RWPE1 (cell line): ENCODE measurements at places on chromosomes 7 and 10.

- DNase-seq, result no peak
Measured at GRCh38 chr10:61195211-61195610, 251.2 kb upstream of the RHOBTB1 start.

- no peak for DNase-seq
Measured at GRCh38 chr7:48786951-48787350, 137.4 kb upstream of the CDC14C start.

DNA sequence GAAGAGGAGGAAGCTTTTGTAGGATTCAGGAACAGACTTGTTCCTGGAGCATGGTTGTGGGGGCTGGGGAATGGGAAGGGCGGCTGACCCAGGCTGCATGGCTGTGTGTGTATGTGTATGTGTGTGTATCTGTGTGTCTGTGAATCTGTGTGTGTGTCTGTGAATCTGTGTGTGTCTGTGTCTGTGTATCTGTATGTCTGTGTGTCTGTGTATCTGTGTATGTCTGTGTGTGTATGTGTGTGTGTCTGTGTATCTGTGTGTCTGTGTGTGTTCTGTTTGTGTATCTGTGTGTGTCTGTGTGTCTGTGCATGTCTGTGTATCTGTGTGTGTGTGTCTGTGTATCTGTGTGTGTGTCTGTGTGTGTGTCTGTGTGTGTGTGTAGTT, 6.6 kb upstream of the STX1A start:
- DNase-seq, result no peak

DNA sequence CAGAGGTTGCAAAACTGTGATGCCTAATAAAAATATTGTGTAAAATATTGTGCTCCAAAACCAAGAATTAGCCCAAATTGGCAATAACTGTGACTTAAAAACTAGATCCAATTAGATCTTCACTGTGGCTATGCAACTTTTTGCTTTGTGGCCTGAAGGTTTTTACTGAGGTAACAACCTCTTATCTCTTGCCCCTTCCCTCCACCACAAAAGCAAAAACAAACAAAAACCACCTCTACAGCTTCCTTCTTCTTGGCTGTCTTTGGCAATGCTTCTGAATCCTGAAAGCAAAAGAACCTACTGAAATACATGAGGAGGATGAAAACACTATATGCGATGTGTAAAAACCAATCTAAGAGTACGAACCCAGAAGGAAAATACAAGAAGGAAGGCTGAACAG, 226.7 kb upstream of the MBL2 start:
- no peak for DNase-seq

DNA sequence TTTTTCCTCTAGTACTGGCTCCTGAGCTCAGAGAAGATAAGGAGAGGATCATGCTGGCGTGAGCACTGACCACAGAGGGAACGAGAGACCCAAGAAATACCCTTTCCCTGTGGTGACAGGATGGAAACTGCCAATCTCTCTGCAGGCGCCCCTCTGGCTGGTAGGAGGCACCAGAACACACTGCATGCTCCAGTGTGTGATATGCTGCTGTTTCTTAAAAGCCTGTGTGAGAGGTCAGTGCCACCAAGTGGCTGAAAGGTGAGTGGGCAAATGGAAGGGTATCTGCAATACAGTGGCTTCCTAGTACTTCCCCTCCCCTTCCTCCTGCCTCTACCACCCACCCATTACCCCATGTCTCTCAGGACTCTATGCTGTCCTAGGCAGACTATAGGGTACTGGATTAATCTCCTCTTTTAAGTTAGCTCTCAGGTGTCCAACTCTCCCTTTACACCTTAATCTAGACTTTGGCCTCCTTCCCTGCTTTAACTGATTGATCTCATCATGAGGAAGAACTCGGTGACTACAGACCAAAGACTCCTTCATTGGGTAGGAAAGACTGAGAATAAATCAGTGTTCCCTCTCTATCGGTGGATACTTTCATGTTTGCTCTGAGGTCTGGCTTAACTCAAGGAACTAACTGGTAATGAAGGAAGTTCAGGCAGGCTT, 283.6 kb downstream of the ADRA2A start:
- DNase-seq, result no peak

- no peak for DNase-seq
Measured at GRCh38 chr10:75497997-75498883, 66.8 kb downstream of the LRMDA start.

DNA sequence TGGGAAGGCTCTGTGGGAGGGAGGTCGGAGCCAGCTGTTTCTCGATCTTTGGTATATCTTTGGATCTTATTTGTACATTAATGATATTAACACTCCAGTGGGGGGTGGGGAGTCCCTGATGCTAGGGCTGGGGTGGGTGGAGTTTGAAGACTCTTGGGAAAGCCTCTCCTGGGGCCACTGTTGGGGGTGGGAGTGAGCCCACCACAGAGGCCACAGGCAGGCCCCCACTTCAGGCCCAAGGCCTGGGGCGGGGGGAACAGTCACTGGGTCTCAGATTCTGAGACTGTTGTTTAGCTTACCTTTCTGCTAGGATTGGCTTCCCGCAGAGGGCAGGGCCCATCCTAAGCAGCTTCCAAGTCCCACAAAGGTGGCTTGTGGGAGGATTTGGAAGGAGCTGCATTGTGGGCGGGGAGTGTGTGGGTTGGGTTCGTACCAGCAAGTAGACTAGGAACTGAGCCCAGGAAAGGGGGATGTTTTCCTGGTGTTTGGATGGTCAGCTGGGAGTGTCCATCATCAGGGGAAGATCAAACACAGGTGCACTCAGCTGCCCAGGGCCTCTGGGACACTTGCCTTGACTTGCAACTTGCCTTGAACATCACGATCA, 11.9 kb downstream of the YKT6 start:
- no peak for DNase-seq

- DNase-seq, result no peak
Measured at GRCh38 chr7:155907450-155908200, 95.4 kb upstream of the SHH start.

DNA sequence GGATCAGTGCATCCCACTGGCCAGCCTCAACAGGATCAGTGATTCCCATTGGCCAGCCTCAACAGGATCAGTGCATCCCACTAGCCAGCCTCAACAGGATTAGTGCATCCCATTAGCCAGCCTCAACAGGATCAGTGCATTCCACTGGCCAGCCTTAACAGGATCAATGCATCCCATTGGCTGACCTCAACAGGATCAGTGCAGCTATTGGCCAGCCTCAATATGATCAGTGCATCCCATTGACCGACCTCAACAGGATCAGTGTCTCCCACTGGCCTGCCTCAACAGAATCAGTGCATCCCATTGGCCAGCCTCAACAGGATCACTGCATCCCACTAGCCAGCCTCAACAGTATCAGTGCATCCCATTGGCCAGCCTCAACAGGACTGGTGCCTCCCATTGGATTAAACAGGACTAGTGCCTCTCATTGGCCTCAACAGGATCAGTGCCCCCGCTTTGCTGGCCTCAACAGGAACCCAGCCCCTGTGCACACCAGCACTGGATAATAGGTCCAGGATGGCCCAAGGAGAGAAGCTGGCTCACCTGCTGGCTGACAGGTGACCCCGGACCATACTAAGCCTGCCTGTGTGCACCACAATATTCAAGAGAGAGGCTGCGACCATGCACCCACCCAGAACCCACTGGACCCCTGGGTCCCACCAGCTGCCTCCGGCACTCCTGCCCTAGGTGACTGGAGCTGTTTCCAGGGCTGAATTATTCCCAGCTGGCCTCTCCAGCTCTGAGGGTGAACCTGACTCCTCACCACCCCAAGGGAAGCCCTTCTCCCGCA, 59.9 kb downstream of the PDGFA start:
- DNase-seq, result no peak

GRCh38 chr10:104892879-104893617, 252.0 kb downstream of the SORCS3 start:
- DNase-seq, result no peak

DNA sequence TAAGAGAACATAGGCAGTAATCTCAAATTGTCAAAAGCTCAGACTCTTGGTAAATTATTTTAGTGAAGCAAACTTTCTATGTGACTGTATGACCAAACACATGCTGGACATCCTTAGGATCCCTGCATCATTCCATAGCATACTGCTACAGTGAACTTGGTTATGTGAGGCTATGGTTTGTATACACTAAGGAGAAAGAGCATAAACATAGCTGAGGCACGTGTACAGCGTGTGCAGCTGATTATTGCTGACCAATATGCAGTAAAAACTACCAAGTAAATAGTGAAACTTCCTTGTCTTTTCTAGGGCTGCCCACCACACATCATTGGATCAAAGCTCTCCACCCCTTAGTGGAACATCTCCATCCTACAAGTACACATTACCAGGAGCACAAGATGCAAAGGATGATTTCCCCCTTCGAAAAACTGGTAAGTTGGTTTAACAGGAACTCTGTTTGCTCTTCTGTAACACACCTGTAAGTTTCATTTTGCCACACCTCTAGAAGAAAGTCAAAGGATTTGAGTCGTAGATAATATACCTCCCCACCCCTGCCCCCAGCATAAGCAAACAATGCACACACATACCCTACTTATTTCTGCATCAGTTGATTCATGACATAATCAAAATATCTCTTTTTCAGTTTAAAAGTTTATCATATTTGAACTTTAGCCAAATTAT, 98.2 kb downstream of the HDAC9 start:
- DNase-seq, result no peak

GRCh38 chr7:88539518-88539917, 220.0 kb upstream of the ZNF804B start:
- DNase-seq, result no peak

- DNase-seq, result no peak
Measured at GRCh38 chr10:16787361-16787791, 29.8 kb downstream of the RSU1 start.

DNA sequence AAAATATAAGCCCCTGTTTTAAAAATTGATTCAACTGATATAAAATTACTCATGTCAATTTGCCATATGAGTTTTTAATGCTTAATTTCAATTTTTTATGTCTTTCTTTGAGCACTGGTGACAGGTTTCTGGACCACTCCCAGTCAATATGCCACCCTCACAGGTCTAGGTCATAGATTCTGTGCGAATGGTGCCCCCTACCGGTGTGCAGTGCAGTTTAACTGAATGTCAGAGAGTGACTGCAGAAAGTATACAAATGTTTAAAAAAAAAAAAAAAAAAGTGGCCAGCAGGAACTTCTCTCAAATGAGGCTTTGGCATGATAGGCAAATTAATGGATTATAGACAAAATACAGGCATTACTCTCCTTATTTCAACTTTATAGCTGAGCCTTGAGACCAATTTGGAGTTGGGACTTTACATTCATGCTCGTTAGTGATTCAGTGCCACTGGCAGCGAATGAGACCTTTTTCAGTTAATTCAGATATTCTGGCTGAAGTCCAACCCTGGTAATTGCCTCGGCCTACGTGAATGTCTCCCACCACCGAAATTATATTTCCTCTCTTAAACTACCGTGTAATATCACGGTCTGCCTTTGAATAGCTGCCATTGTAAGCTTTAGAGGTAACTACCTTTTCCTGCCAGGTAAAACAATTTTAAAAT, 427.6 kb downstream of the PHTF2 start:
- no peak for DNase-seq

GRCh38 chr10:93993782-93994437, at the start of gene PLCE1:
TSS of gene PLCE1 (plus strand) at chr10:93993931. CDS start at chr10:94031047, 37,116 bp downstream.
- DNase-seq, result peak; percentile 58

GRCh38 chr7:151742713-151743480, 134.0 kb downstream of the PRKAG2 start:
- no peak for DNase-seq

DNA sequence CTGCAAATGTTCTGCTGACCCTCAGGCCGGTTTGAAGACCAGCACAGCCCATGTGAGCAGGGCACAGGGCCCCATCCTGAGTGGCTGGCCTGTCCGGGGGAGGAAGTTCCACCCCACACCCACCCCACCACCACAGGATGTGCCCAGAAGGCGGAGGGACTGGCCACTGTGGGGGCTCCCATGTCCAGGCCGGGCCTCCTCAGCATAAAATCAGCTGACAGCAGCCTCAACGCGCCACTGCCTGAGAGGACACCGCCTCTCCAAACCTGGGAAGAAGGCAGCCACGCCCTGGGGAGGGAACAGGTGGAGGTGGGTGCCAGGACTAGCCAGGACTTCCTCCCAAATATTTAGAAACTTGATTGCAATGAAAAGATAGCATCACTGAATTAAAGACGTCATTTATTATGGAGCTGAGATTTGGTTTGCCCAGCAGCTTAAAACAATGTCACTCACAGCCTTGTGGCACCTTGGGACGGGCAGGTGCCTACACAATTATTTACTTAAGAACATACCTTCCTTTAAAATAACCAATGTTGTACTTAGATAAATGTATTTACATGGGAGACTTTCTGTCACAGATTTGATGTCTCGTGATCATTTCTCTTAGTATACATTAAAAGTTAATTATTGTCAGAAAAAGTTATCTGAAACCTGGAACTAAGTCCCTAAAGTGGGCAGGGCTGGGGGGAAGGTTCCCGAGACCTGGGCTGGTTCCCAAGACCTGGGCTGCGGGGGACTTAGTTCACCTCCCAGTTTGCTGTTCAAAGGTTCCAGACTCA, 27.3 kb upstream of the FAM20C start:
- DNase-seq, result no peak

DNA sequence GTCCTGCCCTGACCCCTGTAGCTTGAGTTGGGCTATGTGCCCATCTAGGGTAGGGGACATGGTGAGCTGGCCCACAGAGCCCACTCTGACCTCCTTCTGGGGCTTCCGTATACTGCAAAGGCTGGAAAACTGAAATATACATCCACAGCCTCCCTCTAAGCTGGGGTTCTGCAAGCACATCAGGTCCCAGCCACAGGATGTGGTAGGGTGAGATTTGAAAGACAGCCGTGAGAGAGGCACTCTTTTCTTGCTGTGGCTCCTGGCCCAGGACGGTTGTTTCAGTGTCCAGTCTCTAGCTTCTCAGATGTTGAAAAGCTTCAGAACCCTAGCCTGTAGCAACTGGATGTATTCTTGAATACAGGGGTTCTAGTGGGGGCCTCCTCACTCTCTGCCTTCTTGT, 60.1 kb upstream of the ADRB1 start:
- no peak for DNase-seq

- DNase-seq, result peak; percentile 82
Measured at GRCh38 chr10:21364196-21365114, 161.0 kb downstream of the SKIDA1 start.

- DNase-seq, result no peak
Measured at GRCh38 chr10:30058570-30059132, 735 bp downstream of the JCAD start.
